AG08396 (cell line): ENCODE measurements at places on chromosomes 1 and 21.

GRCh38 chr1:14820295-14821085, 222.0 kb downstream of the KAZN start:
- DNase-seq, result no peak

DNA sequence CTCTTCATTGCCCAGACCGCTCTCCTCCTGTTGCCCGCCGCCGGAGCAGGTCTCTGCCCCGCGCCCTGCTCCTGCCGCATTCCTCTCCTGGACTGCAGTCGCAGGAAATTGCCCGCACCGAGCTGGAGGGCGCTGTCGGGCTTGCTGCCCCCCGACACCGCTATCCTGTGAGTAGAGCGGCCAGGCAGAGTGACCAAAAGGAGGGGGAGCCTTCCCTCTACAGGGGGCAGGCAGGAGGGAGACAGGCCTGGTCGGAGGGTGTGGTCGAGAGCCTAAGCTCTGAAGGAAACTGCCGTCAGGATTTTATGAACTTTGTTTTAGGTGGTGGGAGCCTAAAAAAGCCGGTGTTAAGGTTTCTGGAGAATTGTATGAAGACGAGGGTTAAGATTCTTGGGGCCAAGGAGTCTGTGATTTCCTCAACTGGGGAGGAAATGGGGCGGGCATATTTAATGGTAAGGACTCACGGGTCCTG, 517 bp downstream of the LRIG2 start:
- DNase-seq, result peak; percentile 71

GRCh38 chr1:16326833-16327404, 25.4 kb downstream of the FBXO42 start:
- no peak for DNase-seq

GRCh38 chr1:160646180-160646579, 664 bp downstream of the SLAMF1 start:
- no peak for DNase-seq

- DNase-seq, result no peak
These were observed 5.2 kb downstream of the ZNF678 start for GRCh38 chr1:227568593-227568992.

GRCh38 chr1:205370780-205371179, 14.1 kb upstream of the KLHDC8A start:
- DNase-seq, result no peak

DNA sequence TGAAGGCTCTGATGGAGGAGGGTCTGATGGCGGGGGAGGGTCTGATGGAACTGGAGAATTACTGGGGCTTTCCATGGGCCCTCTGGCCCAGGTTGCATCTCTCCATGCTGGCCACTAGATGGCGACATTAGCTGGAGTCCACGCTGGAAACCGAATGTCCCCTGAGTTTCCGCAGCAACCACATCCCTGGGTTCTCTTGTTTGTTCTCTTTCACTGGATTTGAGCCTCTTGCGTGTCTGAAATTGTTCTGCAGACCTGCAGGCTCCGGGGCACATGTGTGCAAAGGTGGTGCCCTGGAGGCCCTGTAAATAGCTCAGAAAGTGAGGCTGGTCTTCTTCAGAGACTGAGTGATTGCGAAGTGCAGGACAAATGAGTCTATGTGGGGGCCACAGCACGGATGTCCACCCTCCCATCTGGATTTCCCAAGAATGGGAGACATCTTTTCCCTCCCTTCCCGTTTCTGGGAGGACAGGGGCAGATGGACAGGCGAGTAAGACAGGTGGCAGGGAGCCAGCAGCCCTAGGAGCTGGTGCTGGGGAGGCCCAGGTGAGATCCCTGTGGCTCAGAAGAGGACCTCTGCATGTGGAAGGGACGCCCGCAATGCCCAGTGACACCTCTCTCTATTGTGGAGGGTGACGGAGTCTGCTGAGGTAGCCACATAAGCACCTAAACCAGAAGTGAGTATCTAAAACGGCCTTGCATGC, 73.2 kb upstream of the ABCG1 start:
- peak; percentile 90 for DNase-seq

GRCh38 chr1:67830928-67831830, 2.1 kb downstream of the GNG12 start:
- no peak for DNase-seq

- peak; percentile 71 for DNase-seq
These were observed 80.7 kb downstream of the DNTTIP2 start for GRCh38 chr1:93798291-93798690.

DNA sequence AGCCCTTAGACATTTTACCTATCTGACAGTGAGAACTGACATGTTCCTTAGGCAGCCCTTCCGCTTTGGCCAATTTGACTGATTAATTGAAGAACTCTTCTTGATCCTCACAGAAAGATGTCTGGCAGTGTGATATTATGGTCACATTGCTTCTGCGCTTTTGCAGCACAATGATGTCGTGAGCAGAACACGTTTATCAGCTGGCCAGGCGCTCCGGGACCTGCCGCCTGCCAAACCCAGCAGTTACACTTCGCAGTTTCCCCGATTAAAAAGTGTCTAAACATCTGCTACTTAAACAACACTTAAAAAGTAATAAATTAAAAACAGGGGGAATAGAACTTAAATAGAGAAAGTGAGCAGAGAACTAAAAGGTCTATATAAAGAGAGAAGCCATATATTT, 103.5 kb upstream of the ETS2 start:
- DNase-seq, result no peak

GRCh38 chr1:166330096-166330495, 163.3 kb upstream of the FAM78B start:
- DNase-seq, result no peak

GRCh38 chr1:184483101-184483683, 96.4 kb downstream of the C1orf21 start:
- peak; percentile 14 for DNase-seq

DNA sequence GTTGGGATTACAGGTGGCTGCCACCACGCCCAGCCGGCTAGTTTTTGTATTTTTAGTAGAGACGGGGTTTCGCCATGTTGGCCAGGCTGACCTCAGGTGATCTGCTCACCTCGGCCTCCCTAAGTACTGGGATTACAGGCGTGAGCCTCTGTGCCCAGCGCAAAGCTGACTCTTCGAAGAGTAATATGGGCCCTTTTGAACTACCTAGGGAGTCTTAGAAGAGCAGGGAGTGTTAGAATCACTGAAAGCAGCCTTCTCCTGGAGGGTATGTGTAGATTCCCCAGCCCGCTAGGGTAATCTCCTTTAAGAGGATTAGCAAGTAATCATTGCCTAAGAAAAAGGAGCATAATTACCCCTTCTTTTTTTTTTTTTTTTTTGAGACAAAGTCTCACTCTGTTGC, 6.5 kb upstream of the MAST2 start:
- DNase-seq, result no peak

DNA sequence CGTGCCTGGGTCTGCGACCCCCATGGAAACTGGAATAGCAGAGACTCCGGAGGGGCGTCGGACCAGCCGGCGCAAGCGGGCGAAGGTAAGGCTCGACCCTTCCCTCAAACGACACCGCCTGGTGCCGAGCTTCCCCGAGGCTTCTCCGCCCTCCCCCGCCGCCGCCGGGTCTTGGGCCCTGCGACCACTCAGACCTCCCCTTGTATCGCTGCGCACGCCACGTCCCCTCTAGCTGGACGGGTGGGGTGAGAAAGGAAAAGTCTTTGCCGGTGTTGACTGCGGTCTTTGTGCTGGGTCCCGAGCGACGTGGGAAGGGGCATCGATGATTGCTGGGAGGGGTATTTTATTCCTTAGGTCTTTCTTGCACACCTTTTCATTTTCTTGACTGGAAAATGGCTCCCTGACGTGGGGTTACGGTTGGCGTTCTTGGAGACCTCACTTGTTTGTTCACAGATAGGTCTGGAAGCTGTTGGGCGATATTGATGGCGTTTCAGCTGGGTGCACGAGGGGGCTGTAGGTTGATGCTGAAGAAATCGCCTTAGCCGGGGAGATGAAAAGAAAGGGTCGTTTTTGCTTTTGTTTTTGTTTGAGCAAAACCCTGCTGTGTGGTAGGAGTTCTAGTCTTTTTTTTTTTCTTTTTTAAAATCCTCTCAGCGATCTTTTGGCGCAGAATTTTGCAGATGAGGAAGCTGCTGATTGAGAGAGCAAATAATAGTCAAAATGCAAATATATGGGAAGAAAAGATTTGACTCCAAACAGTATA, 776 bp downstream of the KDM1A start:
- peak; percentile 41 for DNase-seq

GRCh38 chr1:156844102-156844501, 14.8 kb downstream of the INSRR start:
- no peak for DNase-seq

- no peak for DNase-seq
These were observed 21.0 kb upstream of the CBR3 start for GRCh38 chr21:36113647-36114428.

DNA sequence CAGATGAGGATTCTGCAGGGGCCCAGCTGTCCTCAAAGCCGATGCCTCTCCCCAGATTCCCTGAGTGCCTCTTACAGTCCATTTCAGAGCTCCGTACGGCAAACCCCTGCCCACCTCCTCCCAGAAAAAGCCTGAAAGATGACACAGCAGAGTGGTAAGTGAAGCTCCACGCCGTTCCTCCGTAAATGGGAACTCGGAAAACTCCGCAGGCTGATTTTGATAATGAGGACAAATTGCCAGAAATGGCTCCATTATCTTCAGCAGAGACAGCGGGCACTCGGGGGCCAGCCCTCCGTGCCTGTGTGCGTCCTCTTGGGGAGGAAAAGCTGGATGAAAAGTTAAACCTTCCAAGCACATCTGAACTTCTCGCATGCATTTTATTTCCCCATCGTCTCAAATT, 81.1 kb downstream of the NPHP4 start:
- no peak for DNase-seq

DNA sequence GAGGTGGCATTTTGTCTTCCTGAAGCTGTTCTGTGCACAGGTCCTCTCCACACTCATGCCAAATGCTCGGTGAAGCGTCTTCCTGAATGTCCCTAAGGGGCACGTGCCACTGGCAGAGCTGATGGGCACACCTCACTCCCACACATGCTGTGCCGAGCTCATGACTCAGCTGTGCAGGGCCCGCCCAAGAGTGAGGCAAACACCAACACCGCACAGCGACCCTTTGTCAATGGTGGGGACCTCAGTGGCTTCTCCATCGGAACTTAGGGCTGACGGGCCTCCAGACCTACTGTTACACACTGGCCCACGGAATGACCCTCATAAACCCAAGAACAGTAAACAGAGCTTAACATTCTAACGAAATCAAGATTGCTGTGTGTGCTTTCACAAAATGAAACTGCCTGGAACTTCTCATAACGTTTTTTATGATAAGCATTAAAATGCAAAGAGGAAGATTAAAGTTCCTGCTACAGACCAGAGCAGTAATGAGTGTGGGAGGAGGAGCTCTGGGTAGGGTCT, 89.3 kb downstream of the SIM2 start:
- no peak for DNase-seq

DNA sequence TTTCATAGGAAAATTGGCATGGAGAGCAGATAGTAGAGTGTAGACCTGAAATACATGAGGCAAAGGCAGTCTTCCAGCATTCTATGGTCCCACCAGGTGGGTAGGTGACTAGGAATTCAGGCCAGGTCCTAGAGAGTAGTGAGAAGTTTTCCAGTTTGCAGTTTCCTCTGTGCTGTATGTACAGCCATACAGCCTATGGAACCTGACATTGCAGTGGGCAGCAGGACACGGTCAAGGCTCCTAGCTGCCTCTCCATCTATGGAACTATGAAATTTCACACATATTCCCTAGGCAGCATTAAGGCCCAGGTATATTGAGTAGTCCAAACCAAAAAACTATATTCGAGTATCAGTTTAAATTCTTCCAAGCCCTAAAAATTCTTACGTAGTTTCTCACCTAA, 16.3 kb downstream of the POGK start:
- no peak for DNase-seq

GRCh38 chr1:47772960-47773682, 224.1 kb downstream of the TRABD2B start:
- DNase-seq, result no peak

DNA sequence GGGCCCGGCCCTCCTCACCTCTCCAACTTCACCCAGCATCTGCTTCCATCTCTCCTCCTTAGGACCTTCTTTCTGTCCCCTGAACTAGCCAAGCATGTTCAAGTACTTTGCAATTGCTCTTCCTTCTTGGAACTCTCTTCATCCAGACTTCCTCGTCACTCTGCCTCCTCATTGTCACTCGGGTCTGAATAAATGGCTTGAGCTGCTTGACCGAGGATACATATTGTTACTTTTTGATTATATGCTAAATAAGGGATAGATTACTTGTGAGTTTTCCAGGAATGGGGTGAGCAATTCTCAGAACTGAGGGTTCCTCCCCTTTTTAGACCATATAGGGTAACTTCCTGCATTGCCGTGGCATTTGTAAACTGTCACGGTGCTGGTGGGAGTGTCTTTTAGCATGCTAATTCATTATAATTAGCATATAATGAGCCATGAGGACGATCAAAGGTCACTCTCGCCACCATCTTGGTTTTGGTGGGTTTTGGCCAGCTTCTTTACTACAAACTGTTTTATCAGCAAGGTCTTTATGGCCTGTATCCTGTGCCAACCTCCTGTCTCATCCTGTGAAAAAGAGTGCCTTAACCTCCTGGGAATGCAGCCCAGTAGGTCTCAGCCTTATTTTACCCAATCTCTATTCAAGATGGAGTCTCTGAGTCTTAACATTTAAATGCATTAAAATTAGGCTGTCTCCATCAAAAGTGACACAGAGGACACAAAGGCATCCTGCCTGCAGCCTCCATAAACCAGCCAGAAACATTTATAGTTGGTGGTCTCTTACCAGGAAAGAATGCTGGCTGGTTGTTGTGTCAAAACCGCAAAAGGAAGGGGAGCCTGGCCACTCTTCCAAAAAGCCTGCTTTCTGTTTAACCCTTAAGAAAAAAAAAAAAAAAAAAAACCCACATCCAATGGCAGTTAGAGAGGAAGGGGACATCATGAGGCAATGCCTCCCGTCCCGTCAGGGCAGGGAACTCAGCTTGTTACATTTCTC, 179.3 kb downstream of the KAZN start:
- DNase-seq, result no peak

- DNase-seq, result no peak
These were observed 154.3 kb downstream of the COQ8A start for GRCh38 chr1:227094249-227094966.
